ENCODE measurements at places on chromosomes 1 and 21.

DNA sequence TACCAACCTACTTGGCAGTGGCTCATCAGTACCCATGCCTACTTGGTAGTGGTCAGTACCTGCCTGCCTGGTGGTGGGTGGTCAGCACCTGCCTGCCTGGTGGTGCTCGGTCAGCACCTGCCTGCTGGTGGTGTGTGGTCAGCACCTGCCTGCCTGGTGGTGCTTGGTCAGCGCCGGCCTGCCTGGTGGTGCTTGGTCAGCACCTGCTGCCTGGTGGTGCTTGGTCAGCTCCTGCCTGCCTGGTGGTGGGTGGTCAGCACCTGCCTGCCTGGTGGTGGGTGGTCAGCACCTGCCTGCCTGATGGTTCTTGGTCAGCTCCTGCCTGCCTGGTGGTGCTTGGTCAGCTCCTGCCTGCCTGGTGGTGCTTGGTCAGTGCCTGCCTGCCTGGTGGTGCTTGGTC, 329.6 kb downstream of the RRAGC start:
- no peak for DNase-seq

- no peak for DNase-seq
These were observed 1.3 kb downstream of the ADAMTS1 start for GRCh38 chr21:26843933-26844257.

- DNase-seq = no peak
These were observed 10.3 kb downstream of the DONSON start for GRCh38 chr21:33578214-33578613.

DNA sequence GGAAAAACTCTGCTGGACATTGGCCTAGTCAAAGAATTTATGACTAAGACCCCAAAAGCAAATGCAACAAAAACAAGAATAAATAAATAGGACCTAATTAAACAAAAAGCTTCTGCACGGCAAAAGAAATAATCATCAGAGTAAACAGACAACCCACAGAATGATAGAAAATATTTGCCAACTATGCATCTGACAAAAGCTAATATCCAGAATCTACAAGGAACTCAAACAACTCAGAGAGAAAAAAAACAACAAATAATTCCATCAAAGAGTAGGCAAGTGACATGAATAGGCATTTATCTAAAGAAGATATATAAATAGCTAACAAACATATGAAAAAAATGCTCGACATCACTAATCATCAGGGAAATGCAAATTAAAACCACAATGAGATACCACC, 91.2 kb upstream of the PALMD start:
- no peak for DNase-seq

DNA sequence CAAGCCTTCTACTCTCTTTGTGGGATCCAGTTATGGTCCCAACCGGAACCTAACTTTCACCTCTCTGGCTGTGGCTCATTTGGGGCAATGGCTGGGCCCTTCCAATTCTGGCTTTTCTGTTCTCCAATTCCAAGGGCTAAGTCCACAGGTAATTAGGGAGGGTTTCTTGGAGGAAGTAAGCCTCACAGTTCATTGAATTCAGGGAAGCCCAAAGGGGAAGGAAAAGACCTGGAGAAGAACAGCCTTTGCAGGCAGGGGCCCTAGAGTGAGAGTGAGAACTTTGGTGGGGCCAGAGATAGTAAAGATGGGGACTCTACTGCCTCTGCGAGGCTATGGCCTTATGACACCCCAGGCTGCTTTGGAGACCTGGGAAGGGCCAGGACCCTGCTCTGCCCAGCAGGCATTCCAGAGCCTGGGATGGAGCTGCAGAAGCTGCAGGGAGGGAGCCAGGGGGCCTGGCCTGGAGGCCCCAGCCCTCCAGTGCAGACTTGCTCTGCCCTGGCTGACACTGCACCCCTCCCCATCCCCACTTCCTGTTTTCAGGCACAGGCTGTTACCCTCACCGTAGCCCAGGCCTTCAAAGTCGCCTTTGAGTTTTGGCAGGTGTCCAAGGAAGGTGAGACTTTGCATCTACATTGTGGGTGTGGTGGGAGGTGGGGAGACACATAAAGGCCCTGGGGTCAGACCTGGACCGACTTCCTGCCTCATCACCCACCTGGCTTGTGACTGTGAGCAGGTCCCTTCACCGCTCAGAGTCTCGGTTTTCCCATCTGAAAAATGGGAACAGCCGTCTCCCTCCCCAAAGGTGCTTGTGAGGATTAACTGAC, 18.9 kb downstream of the LDLRAP1 start:
- DNase-seq = no peak
